Left hindlimb (tissue), 1 donor: ENCODE measurements at places on chromosomes 11 and 22.
A peak's percentile ranks its signal among the peaks of the same experiment; 100 is the strongest.

- no peak for DNase-seq
Measured at GRCh38 chr11:119617340-119617713, 111.7 kb downstream of the NECTIN1 start.

DNA sequence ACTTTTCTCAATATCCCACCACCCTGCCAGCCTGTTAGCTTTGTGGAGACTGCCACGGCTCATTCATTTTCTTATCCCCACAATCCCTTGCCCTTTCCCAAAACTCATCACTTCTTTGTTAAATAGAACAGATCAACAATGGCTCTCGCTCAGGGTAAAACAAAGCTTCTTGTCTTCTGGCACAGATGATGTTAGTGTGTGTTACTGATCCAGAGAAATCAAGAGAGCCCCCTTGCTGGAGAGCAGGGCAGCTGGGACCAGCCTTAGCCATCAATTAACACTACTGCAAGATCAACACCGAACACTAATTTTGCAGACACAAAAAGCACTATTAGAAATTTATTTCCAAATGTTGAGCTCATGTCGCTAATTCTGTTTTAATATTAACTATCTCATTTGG lies 420.9 kb downstream of the TENM4 start:
- DNase-seq = no peak

GRCh38 chr22:41676134-41676533 lies 12.5 kb downstream of the SNU13 start:
- DNase-seq = no peak

DNA sequence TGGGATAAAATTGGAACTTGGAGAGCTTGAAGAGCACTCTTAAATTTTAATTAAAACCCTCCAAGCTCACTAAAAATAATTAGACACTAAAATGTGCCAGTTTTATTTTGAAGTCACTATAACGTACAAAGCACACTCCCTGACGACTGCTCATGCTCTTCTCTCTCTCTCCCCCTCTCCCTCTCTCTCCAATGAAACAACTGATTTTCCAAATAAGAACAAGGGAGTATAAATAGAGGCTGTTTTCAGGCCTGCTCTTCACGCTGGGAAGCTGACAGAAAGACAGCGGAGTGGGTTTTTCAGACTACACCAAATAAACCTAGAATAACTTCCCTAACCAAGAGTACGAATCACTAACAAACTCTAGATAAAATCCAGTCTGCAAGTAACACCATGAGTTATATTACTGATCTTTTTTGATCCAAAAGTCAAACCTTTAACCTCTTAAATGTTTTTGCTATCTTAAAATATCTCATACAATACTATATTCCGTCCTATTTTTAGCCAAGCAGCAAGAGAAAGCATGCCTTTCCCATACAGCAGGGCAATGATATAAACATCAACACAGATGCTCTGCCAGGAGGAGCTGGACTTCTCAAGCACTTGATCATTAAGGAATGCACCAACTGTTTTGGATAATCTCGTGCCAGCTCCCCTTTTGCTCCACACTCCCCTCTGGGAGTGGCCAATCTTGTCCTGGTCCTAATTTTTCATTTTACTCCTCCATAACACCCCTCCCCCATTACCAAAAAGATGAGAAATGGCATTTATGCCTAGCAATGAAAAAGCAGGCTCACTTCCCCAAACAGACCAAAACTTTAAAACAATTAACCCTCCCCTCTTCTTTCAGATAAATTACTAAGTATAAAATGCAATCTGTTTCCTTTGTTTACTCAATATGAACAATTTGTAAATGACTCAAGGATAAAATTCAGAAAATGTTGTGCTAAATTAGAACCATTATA lies 116.9 kb downstream of the SOX6 start:
- no peak for DNase-seq

DNA sequence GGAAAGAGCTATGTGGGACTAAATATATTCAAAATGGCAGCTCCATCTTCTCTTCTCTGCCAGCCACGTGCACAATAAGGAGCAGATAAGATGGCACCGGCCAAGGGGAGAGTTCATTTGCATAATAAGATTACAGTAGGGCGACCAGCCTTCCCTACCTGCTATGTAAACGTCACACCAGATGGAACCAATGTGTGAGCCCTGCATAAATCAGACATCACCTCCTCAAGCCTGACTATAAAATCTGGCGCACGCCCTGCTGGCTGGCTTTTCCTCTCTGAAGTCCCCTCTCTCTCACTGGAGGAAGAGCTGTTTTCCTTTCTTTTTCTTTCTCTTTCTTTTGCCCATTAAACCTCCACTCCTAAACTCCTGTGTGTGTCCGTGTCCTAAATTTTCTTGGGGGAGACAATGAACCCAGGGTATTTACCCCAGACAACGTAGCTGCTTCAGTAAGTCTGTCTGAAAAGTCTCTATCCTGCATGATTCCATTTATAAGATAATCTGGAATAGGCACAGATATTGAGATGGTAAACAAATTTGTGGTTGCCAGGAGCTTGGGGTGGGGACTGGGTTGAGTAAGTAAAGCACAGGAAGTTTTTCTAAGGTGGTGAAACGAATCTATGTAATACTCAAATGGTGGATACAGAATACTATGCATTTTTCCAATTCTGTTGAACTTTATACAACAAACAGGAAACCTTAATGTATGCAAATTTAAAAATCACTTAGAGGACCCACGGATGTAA lies 670.0 kb upstream of the KIRREL3 start:
- no peak for DNase-seq

DNA sequence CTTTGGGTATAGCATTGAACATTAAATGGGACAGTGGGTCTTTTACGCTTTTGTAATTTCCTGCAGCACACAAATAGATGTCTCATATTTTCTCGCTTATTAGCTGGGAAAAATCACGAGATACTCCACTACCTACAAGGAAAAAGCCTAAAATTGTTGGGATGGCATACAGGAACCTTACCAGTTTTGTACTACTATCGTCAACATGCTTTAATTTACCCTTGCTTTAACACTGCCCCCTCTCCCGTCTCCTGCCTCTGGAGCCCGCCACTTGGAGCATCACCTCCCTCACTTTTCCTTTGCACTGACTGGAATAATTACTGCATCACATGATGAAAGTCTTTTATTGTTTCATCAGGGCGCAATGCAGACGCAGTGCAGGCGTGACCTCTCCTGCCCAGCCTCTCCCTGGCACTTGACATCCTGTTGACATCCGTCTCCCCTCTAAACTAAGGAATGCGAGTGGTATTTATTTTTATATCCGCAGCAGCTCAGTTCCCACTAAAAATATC lies 1.0 kb upstream of the FNBP4 start:
- peak; percentile 67 for DNase-seq

GRCh38 chr22:49372530-49373288 lies 455.0 kb downstream of the BRD1 start:
- DNase-seq = no peak

DNA sequence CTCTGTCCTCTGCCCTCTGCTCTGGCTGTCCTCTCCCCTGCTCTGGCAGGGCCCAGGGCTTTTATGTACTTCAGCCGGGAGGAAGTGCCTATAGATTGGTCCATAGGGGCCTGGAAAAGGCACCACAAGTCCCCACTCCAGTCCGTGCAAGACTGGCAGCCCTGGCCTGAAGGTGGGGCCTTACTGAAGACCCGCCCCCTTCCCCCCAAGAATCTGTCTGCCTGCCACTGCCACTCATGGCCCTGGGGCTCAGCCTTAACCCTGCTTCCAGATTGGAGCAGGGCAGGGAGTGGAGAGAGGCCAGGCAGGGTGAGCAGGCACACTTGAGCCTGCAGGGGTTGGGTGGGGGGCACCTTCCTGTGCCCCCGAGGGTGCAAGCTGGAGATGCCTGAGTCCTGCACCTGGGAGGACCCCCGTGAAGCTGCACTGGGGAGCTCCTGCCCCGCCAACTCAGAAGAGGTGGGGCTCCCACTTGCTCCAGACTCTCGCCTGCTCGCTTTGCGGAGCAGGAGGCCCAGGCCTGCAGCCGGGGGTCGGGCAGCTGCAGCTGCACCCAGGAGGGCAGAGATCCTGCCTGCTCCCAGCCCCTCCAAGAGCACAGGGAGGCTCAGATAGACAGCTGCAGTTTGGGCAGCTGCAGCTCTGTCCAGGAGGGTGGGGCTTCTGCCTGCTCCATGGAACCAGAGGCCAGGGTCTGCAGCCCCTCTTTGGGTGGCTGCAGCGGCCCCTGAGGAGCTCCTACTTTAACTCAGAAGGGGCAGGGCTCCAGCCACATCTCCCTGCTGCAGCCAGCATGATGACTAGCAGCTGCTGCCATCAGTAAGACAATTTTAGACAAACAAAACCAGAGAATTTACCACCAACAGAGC lies 51.0 kb upstream of the SC5D start:
- DNase-seq = peak; percentile 73

- no peak for DNase-seq
Measured at GRCh38 chr11:111410951-111411350, 31.9 kb upstream of the POU2AF1 start.

DNA sequence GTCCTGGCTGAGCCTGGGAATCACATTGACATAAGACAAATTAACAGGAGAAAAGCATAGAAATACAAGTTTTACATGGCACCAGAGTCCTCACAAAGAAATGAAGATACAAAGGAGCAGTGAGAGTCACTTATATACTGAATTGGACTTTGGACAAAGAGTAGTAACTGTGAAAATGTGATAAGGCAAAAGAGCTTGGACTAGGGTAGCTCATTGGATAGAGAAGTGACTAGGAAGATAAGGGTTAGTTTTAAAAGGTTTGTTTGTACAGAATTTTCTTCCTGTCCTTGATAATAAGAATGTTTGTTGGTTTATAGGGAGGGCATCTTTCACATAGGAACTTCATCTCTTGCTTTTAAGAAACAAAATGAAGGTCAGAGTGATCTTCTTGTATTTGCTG lies 17.9 kb upstream of the NUCB2 start:
- no peak for DNase-seq

- no peak for DNase-seq
Measured at GRCh38 chr11:74014880-74015279, 6.0 kb upstream of the UCP3 start.

- DNase-seq = no peak
Measured at GRCh38 chr11:119396835-119397234, 15.3 kb upstream of the USP2 start.

GRCh38 chr22:24504956-24505736 lies 10.0 kb downstream of the UPB1 start:
- DNase-seq = no peak

DNA sequence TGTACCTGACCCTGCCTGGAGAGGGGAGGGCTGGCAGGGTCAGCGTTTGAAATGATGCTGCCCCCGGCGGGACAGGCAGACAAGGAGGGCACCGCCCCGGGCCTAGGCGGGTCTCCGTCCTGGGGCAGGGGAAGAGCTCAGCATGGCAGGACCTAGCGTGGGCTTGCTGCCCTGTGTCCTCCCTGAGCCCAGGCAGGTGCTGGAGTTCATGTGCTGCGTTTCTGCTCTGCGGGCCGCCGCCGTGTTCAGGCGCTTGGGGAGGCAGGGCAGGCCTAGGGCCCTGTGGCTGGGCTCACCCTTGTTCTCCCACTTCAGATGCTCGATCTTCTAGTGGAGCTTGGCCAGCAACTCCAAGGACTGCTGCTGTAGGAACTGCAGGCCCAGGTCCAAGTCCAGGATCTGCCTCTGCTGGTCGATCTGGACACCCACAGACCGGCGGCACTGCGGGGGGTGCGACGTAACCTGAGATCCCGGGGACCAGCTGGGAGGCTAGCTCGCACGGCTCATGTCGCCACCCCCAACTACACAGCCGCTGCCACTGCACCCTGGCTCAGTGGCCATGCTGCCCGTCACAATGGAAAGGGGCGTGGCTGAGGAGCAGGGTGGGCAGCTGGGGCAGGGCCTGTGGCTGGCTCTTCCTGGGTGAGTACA lies 84.4 kb downstream of the MED15 start:
- DNase-seq = peak; percentile 58

- DNase-seq = peak; percentile 49
Measured at GRCh38 chr11:9527481-9528135, 45.9 kb upstream of the WEE1 start.

DNA sequence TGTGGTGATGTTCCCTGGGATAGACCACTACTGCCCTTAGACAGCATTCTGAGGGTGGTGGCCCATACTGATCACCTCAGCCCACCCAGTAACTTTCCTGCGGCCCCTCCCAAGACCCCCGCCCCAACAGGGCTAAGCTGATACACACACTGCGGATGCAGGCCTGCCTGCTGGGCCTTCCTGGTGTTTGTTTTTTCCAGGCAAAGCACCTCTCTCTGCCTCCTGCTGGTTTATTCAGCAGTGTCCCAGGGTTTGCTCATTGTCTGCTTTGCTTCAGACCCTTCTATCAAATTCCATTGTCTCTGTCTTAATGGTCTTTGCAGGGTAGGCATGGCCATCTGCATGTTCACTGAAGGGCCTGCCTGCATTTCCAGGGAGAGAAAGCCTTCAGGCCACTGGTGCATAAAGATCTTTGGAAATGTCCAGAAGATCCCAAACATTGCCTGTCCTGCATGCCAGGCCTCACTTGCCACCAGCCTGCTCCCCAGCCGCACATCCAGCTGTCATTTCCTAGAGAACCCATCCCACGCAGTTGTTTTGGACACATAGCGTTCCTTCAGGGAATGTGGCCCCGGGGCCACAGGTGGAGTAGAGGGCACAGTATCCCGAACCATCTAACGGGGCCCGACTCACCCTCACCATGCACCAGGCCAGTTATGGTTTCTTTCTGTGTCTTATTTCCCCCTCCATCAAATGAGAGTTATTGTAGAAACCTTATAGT lies 50.2 kb downstream of the BCR start:
- no peak for DNase-seq

DNA sequence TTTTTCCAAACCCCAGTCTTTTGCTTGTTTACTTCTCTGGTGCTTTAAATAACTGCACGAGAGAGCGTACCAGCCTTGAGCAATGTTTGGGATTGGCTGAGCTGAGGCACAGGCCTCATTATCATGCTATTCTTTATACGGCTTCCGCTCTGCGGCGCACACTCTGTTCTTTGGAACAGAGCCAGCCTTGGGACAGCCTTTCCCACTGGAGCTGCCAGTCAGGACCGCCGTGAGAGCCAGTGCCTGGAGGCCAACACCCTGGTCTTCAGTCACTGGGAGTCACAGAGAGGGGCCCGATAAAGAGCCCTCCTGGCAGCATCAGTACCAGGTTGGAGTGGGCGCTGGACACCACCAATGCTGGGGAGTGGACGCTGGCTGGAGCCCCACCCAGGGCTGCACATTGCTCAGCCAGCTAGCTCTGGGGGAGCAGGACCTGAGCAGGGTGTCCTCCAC lies 125.6 kb downstream of the BCR start:
- DNase-seq = no peak

DNA sequence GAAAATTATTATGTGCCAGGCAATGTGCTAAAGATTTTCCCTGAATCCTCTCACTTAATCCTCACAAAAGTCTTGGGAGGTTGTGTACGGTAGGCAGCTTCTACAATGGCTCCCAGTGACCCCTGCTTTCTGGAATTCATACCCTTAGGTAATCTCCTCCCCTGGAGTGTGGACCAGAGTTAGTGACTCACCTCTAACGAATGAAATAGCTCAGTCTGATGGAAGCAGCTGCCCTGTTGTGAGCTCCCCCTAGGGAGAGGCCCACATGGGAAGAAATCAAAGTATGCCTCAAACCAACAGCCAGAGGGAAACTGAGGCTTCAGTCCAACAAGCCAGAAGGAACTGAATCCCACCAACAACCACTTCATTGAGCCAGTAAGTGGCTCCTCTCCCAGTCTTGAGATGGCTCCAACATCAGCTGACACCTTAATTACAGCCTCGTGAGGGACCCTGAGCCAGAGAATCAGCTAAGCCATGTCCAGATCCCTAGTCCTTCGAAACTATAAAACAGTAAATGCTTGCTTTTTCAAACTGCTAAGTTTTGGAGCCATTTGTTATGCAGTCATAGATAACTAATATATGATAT lies 98.9 kb upstream of the ISX start:
- DNase-seq = no peak

GRCh38 chr11:121886996-121887395 lies 229.0 kb downstream of the BLID start:
- DNase-seq = no peak

GRCh38 chr22:50444663-50445062 lies 30.2 kb downstream of the SBF1 start:
- peak; percentile 43 for DNase-seq
